ENCODE measurements at places on chromosomes 12 and 14.

- DNase-seq, result no peak
Observed at GRCh38 chr14:24868389-24868788, 181.6 kb downstream of the STXBP6 start.

GRCh38 chr12:64931981-64932380 is 107.5 kb downstream of the TBC1D30 start:
- DNase-seq, result no peak

DNA sequence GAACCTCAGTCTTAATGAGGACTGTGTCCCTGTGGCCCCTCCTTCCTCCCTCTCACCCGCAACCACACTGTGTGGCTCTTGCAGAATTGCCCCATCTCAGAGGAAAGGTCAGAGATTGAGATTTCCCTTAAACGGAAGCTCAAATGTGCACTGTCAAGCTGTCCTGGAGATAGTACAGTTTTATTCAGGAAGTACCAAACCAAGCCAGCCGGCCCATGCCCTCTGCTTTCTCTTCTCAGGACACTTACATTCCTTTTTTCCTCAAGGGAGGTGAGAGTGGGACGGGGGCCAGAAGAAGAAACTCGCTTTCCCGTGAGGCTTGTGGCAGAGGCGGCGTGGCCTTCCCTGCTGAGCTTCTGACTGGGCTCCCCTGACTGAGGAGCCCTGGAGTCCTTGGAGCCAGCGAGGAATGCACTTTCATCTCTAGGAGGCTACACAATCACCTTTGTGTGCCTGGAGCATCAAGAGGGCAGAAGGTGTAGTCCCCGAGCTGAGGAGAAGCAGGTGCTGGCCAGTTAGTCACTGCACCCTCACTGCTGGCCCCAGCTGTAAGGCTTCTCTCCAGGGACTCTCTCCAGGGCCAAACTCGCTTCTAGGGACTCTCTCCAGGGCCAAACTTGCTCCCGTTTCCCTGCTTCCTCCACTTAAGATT is 24.1 kb upstream of the ATP2A2 start:
- DNase-seq, result no peak

GRCh38 chr14:67733616-67734015 is 31.9 kb downstream of the RDH12 start:
- no peak for DNase-seq

DNA sequence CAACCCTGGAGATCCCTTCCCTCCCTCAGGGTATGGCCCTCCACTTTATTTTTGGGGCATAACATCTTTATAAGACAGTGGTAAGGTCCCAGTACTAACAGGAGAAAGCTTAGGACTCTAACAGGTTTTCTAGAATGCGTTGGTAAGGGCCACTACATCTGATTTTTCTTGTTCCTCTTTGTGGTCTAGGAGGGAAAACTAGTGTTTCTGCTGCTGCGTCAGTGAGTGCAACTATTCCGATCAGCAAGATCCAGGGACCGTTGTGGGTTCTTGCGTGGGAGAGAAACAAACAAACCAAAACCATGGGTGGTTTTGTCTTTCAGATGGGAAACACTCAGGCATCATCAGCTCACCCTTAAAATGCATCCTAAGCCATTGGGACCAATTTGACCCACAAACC is 123.6 kb upstream of the SLC16A7 start:
- DNase-seq, result peak; percentile 2

- no peak for DNase-seq
Observed at GRCh38 chr12:132411457-132411856, 78.5 kb upstream of the FBRSL1 start.

- no peak for DNase-seq
Observed at GRCh38 chr14:59294662-59294992, 106.2 kb downstream of the DAAM1 start.

- DNase-seq, result no peak
Observed at GRCh38 chr12:22755629-22756028, 130.7 kb downstream of the ETNK1 start.

DNA sequence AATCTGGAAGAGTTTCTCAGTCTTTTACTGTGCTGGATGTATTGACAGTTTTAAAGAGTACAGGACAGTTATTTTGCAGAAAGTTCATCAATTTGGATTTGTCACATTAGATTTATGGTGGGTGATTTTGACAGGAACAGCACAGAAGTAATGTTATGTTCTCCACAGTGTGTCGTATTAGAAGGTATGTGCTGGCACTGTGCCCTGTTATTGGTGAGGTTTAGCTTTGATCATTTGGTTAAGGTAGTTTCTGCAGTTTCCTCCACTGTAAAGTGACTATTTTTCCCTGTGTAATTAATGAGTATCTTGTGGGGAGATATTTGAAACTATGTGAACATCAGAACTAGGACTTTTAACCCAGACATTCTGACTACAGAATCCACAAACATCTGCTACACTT is 308.5 kb upstream of the TBX3 start:
- no peak for DNase-seq

DNA sequence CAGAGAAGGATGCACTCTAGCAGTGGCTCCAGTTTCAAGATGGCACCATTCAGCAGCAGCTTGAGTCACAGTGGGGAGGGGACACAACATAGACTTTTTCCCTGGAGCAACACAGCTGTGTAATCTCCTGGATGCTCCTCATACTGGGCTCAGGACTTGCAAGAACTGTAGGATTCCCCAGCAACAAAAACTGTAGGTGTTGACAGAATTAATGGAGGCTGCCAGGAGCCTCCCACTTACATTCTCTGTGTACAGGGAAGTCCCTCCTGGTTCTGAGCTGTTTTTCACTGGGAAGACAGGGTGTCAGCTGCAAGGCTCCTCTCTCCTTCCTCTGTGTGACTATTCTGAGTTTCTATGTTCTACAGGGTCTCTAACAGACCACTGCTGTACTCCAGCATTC is 217.9 kb downstream of the KIF21A start:
- no peak for DNase-seq

GRCh38 chr12:47746523-47746922 is 12.2 kb downstream of the RAPGEF3 start:
- no peak for DNase-seq

GRCh38 chr14:84785996-84786395 is 743.9 kb upstream of the FLRT2 start:
- DNase-seq, result no peak

- DNase-seq, result no peak
Observed at GRCh38 chr14:76086636-76087035, 65.1 kb upstream of the GPATCH2L start.

- no peak for DNase-seq
Observed at GRCh38 chr12:88393017-88393767, 187.1 kb downstream of the KITLG start.

DNA sequence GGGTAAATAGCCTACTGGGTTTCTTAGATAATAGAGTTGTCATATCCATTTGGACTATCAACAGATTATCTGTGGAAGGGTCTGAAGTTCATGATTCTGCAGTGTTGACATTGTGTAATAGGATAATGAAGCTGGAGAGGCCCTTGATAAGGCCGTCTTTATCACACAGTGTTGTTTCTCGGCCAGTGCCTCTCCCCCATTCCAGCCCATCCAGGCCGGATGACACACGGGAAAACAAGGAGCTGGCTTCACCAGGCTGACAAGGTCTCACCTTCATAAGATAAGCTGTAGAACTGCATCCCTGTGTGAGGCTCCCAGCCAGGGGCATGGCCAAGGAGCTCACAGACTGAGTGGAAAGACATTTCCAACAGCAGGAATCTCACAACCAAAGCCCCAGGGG is 8.7 kb upstream of the EML1 start:
- no peak for DNase-seq

GRCh38 chr12:64968989-64969819 is 144.8 kb downstream of the TBC1D30 start:
- no peak for DNase-seq

- no peak for DNase-seq
Observed at GRCh38 chr14:31510222-31510621, 22.4 kb upstream of the GPR33 start.

- DNase-seq, result no peak
Observed at GRCh38 chr14:75175677-75176141, 703 bp downstream of the TMED10 start.

- DNase-seq, result no peak
Observed at GRCh38 chr12:129607301-129607700, 296.5 kb downstream of the TMEM132D start.

GRCh38 chr14:31566456-31566855 is 5.3 kb downstream of the NUBPL start:
- DNase-seq, result no peak

DNA sequence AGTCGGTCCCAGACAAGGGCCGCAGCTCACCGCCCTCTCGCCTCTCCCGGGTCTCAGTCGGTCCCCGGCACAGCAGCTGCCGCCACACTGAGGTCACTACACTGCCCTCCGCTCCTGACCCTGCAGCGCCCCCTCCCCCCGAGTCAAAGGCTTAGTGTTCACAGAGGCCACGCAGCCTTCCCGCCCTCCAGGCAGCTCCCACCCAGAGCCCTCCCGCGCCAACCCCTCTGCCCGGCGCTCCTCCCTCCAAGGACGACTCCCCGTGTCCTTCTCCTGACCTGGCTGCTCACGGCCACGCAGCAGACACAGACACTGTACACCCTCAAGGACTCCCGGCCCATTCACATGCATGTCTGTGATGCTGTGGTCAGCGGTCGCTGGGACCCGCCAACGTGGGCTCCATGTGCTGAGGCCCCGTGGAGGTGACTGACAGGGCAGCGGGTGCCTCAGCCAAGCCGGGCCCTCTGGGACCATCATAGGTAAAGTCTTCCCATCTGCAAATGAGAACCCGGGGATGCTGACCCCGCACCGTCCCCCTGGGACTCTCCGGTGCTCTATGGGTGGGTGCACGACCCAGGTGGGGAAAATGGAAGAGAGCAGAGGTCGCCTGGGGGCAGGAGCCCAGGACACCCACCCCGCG is 16.3 kb upstream of the GALNT9 start:
- DNase-seq, result no peak

- no peak for DNase-seq
Observed at GRCh38 chr12:14138495-14138894, 157.1 kb upstream of the GRIN2B start.

DNA sequence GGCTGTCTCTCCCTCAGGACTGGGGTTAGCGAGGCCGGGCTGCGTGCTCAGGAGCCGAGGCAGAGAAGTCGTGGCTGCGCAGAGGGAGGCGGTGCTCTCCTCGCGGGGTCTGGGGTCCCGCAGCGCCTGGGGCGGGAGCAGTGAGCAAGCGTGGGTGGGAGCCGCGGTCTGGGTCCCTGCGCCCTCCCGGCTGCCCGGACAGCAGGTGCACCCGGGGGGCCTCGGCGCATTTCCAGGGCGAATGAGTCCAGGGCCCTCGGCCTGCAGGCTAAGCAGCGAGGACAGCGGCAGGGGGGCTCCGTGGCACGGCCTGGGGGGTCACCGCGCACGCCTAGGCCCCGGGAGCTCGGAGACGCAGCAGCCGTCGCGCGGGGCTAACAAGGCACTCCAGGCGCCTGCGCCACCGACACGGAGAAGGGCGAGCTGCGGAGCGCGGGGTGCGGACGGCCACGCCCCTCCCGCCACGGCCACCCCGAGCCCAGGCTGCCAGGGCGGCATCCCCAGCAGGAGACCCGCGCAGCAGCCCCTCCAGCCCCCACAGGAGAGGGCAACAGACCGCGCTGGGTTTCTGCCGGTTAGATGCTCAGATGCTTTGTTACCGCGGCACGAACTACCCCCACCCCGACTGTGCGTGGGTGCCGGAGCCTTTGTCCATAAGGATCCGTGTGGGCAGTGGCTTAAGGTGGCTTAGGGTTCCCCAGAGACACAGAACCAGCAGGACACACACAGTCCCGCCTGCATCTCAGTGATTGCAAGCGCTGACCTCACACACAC is 117.7 kb upstream of the C14orf180 start:
- DNase-seq, result no peak

DNA sequence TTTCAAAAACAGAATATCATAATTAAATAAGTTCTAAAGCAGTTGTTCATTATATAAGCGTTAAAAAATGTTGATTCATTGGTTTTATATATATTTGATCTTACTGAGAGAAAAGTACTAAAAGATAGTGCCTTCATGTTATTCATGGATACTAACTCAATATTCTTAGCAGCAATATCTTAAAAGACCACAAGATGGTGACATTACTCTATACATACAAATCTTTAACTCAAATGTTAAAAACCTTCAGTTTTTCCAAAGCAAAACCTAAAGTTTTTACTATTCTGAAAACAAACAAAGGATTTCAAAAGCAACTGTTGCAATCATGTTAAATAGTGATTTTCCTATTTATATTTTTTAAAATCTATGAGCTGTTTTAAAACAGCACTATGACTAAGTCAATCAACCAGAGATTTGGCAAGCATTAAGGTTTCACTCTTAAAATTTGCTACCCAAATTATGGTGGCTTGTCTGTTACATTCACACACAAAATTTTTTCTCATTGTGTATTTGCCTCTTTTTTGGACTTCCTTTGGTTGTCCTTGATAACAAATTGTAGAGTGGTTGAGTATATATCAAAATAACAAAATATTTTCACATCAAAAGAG is 50.1 kb upstream of the RERGL start:
- no peak for DNase-seq

GRCh38 chr12:113284751-113285150 is 50.2 kb downstream of the SLC8B1 start:
- DNase-seq, result no peak

GRCh38 chr12:67818459-67818903 is 169.9 kb downstream of the DYRK2 start:
- no peak for DNase-seq

GRCh38 chr12:50887191-50887590 is 44.5 kb downstream of the TMPRSS12 start:
- DNase-seq, result no peak

- DNase-seq, result no peak
Observed at GRCh38 chr14:38053666-38054065, 154.0 kb upstream of the SSTR1 start.

DNA sequence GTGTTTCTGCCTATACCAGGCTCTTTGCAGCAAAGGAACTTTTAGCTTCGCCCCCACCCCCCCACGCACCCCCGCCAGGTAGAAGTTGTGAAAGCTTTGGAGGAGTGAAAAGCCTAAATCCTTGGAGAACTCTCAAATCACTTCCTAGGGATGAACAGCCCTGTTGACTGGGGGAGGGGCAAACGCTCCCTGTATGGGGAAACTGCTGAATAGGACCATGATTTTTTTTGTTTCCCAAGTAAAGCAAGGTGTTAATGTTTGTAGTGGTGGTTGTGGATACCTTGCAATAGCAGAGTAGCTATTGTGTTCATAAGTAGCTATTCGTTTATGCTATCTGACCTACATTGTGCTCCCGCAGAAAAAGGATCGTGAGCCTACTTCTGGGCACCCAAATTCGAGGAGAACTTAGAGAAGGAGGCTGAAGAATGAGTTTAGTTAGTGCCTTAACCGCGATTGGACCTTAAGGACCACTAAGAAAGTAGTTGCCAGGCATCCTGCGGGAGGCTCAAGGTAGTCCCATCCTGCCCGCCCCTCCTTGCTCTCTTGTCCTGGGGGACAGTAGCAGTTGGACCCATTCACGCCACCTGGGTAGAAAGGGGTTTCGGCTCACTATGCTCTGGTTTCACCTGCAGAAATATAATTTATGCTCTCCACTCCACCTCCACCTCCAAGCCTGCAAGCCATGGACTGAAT is 901 bp upstream of the NFKBIA start:
- no peak for DNase-seq

DNA sequence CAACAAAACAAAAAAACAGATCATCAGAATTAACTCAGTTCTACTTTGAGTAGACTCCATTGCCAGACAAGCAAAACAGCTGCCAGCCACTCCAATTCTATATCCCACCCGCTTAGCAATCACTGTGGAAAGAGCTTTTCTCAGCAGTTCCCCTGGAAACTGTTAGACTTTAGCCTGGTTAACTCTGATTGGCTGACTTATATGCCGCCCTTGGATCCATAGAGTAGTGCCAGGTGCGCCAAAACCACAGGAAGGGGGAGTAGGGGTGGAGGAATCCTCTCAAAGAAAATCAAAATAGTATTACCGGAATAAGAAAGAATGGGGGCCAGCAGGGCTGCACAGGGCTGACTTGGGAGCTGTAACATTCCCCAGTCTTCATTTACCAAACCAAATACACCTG is 5.4 kb upstream of the EML5 start:
- DNase-seq, result no peak

- no peak for DNase-seq
Observed at GRCh38 chr12:126346087-126346486, 1280.9 kb downstream of the AACS start.
